ENCODE measurements at places on chromosomes 3 and 15.

DNA sequence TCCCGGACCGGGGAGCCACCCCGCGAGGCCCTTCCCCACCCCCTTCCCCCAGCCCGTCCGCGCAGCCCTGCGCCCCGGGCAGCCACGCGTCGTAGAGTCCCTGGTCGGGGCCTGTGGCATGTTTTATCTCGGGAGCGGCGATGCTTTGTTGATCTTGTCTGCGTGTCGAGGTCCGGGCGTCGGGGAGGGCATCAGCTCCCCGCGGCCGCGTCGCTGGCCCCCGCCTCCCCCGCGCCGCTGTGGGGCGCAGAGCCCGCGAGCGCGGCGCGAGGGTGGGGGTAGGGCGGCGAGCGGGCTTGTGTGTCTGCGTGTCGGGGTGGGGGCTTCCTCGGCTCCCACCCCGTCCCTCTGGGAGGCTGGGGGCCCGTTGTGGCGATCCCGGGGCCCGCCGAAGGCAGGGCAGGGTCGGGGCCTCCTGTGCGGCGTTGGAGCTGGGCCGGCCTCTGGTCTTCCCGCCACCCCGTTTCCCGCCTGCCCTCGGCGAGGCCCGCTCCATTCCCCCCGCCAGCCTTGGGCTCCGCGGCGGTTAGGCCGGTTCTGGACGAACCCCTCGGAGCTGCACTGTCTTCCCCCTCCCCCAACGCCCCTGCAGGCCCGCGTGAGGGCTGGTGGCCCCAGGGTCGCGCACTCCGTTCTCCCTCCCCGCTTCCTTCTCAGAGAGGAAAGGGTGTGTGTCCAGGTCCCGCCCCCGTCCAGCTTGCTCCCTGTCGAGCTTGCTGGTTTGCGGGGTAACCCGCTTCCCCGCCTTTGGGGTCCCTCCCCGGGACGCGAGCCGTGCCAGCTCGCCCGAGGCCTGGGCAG is 695 bp downstream of the GMPS start:
- peak; percentile 77 for DNase-seq

DNA sequence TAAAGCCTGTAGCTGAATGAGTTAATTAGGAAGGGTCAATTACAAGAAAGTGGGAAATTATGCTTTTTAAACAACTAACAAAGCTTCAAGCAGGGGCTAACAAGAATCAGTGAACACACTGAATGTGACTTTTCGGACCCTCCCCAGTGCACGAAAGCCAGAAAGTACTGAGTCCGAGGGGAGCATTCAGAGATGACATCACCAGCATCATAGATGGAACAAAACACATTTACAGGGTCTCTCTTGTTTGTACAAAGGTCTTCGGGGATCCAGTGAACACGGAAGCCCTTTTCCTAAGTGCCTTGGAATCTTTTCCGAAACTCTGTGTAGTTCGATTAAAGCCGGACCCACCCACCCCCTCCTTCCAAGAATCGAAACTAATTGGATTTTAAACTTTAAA is 829 bp downstream of the DCP1A start:
- DNase-seq = peak; percentile 43

DNA sequence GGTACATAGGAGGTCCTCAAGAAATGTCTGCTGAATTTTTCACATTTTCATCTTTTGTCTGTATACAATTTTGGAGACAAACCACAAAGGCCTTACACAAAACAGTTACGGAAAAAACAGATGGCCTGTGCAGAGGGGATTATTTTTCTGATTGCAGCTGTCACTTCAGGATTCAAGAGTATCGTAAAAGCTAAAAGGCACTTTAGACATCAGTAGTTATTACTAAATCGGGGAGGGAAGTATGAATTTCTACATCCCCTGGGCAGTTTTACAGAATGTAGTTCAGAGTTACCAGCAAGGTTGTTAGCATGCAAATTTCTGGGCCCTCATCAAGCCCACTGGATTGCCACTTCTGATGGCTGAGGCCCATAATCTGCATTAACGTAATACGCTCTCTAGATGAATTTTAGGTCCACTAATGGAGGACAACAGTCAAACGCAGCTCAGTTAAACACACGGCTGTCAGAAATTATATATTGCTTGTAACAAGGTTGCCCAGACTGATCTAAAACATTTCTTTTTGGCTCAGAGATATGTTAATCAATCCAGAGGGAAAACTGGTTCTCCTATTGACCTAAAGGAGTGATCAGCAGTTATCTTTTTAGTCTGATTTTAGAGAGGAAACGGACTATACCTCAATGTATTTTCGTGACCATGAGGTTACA is 1.1 kb downstream of the RIOX2 start:
- DNase-seq = no peak

GRCh38 chr3:178709051-178709450 is 172.8 kb downstream of the KCNMB2 start:
- DNase-seq = no peak

- no peak for DNase-seq
Observed at GRCh38 chr3:172044833-172045585, 5.6 kb downstream of the FNDC3B start.

DNA sequence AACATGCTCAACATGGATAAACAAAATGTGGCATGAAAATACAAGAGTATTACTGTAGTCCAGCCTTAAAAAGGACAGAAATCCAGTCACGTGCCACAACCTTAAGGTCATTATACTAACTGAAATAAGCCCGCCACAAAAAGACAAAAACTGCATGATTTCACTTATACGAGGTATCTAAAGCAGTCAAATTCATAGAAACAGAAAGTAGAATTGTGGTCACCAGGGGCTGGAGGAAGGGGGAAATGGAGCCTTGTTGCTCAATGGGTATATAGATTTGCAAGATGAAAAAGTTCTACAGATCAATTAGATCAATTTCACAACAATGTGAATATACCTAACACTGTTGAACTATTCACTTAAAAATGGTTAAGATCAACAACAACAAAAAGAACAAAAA is 7.4 kb downstream of the GLB1 start:
- no peak for DNase-seq

GRCh38 chr3:151234825-151235224 is 31.8 kb upstream of the GPR171 start:
- DNase-seq = no peak

Data from right kidney (tissue), 9 donors.